ENCODE measurements at places on chromosomes 3 and 15.

DNA sequence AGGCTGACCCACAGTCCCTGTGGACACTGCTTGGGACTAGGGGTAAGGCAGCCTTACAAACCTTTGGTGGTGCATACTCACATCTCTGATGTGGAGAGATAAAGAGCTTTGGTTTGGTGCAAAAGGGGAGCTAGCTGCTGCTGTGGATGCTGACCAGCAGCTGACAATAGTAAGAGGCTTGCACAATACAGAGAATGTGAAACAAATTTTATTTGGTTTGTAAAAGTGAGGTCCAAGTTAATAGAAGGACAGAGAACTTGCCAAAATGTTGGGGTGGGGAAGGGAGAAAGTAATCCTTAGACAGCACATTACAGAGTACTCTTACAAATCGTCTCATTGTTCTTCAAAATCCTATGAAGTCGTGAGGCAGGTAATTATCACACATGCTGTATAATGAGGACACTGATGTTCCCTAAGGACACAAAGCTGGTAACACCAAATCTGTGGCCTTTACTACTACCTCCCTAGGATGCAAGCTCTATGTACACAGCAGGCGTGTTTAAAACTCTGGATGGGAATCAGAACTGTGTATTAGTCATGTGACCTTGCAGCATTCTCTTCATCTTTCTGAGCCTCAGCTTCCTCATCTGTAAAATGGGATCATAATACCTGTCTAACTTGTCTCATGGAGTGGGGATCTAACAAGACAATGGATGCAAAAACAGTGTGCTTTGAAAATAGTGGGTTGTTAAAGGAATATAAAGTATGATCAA, 21.6 kb downstream of the ARHGAP31 start:
- no peak for DNase-seq

DNA sequence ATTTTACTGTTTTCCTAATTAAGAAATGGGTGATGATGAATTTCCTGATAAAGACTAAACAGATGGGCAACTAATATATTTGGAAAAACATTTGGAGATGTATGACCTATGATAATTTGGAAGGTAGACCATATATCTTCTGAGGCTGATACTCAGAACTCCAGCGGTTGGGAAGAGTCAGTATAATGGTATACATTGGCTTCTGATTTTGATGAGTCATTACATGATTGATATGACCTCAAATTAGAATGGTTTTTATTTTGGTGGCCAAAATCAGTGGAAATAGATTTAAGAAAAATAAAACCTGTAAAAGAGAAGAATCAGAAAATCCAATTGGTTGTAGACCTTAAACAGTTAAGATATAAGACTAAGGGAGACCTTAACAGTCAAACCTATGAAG, 496.4 kb upstream of the ALCAM start:
- no peak for DNase-seq

- DNase-seq = peak; percentile 58
These were observed 12.5 kb upstream of the RPN1 start for GRCh38 chr3:128663151-128663550.

GRCh38 chr15:47820057-47820746, 102.9 kb downstream of the SEMA6D start:
- DNase-seq = no peak

GRCh38 chr3:43895573-43895972, 204.8 kb downstream of the ABHD5 start:
- DNase-seq = no peak

GRCh38 chr3:26308454-26308853, 314.1 kb upstream of the LRRC3B start:
- peak; percentile 7 for DNase-seq

DNA sequence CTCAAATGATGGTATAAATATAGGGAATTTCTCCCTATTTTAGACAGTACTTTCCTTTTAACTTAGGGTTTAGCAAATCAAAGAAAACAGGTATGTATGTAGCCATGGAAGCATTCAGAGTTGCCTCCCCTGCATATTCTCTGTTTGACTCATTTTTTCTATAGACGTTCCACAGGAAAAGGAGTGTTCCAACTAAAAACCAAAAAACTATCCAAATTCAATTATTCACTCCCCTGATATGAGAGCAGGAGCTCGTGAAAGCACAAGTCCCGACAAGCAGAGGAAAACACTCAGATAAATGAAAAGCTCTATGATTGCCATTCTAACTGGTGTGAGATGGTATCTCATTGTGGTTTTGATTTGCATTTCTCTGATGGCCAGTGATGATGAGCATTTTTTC, 119.5 kb downstream of the FRMD5 start:
- no peak for DNase-seq

DNA sequence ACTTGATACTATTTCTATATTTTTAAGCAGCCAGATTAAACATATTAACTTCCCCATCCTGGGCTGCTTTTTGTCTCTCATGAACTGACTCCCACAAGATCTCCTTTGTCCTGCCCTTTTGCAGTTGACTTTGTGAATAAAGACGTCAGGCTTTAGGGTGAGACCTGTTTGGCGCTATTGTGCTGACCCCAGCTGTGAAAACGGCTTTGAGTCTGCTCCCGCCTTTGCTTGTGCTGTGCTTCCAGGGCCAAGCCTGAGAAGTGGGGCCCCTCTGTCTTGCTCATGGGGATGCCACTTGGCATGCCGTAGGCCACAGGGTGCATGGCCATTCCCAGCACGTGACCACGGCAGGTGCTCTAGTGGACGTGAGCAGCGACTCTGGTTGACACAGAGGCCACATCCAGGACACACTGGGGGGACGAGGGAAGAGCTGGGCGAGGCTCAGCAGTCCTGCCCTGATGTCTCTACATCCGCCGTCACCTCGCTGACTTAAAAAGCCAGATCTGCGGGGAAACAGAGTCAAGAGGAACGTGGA, 268.9 kb upstream of the LYSMD4 start:
- no peak for DNase-seq

DNA sequence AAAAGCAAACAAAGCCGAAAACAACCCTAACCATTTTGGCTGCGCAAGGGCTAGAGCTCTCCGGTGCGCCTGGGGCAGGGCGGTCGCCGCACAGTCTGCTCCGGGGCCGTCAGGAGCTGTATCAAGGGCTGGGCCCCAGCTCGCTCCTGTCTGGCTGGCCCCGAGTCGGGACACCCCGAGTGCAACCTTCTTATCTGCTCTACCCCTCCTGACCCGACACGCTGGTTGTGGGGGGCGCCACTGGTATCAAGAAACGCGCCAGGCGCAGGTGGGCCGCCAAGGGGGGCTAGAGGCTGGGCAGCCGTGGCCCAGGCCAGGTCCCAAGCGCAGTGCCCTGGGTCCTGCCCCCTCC, 36.0 kb downstream of the NR2F2 start:
- DNase-seq = peak; percentile 74

DNA sequence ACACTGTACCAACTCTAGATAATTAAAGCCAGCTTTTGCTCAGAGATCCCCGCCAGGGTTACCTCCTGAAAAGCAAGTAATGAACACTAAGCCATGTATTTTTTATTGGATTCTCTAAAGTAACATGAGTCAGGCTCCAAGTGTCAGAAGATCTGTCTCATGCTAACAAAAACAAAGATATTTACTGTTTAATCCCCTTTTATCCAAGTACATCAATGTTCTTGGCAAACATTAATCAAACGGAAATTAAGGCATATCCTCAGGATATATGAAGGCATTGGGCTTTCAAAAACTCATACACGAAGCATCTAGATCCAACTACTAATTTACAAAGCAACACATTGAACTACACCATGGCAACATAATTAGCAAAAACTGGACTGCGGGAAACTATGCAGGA, 37.2 kb downstream of the MYO5A start:
- DNase-seq = no peak

GRCh38 chr3:184741798-184742675, 30.2 kb upstream of the MAGEF1 start:
- DNase-seq = no peak

DNA sequence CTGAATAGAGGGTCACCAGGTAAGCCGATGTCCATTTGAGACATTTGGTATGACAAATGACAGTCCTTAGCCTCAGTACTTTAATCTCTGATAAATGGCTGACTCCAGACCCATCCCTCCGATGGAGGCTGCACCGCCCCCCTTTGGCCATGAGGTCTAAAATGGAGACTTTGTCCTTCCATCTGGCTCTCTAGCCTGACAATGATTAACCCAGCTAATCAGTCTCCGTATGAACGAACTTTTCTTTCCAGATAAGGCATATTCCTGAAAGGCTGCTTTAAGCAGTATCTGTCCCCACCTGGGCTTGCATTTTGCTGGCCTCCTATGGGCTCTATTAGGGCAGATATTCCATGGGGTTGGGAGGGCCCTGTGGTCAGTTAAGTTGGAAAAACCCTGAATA, 10.8 kb upstream of the MYZAP start:
- no peak for DNase-seq

- no peak for DNase-seq
These were observed 4.5 kb downstream of the SERPINI2 start for GRCh38 chr3:167469381-167469780.

GRCh38 chr3:48466386-48467109, 20.0 kb downstream of the ATRIP start:
- DNase-seq = peak; percentile 64

GRCh38 chr3:108021533-108021932, 69.3 kb downstream of the CD47 start:
- DNase-seq = no peak

DNA sequence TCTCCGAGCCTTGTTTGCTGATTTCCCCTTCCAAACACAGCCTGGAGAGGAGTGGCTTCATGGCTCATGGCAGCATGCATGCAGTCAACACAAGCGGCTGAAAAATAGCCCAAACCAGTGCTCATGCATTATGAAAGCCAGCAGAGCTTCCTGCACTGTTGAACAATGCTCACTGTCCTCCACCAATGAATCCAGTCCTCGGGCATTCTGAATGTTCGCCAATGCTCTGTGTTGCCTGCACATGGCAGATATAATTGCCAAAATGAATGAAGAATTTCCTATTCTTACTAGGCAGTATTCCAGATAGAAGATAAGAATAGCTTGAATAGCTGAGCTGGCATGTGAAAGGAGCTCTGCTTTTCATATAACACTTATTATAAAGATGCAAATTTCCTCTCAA, 252.7 kb downstream of the ROBO1 start:
- no peak for DNase-seq

DNA sequence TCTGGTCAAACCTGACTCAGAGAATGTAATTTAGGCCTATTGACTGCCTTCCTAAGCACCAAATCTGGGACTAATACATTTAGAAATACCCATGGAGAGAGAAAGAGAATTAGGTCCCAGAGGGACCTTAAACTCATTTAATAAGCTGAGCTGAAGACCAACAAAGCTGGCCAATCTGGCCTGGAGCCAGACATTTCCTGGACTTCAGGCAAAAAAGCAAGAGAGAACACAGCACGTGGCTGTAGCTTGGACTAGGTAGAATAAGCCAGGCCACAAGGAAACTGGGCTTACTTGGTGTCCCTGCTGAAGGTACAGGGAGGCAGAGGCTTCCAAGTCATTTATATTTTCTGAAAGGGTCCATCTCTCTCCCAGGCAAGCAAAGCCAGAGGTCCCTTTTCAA, 88.1 kb downstream of the RTP4 start:
- no peak for DNase-seq

DNA sequence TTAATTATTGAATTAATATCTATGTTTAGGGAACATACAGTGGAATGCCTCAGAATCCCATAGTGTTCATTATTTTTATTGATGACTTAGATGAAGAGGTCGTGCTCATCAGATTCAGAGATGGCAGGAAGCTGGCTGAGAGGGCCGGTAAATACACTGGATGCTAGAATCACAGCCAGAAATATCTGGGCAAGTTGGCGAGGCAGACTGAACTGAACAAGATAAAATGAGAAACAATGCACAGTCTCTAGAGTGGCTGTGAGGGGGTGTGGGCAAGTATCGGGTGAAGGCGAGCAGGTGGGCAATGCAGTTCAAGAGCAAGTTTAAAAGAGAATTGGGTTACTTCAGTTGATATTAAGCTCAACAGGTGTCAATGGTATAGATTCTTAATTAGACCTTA, 5.9 kb downstream of the DGKG start:
- DNase-seq = no peak

- DNase-seq = no peak
These were observed 2.0 kb downstream of the LYSMD2 start for GRCh38 chr15:51735228-51736010.

- DNase-seq = no peak
These were observed 14.2 kb downstream of the ATXN7 start for GRCh38 chr3:63877737-63878393.
